ENCODE measurements at places on chromosomes 12 and 14. TPM values are rescaled to one million over a fixed set of nuclear protein-coding genes. Genes with fewer than 3 reads are reported as not detected.

Gene LMNTD1
- total RNA-seq = not detected

Gene PRR4
- total RNA-seq = 7.3 TPM

Gene NANOG
- total RNA-seq = 2.5 TPM

Gene ACACB
- total RNA-seq = 67.3 TPM

Gene YBX3
- 318 TPM for total RNA-seq

Gene GZMB
- total RNA-seq = 0.94 TPM

Gene DPPA3
- total RNA-seq = not detected

Gene CCDC184
- 5.6 TPM for total RNA-seq

All from ureter (tissue), 1 donor.